Activated CD8-positive, alpha-beta T cell treated with anti-CD3 and anti-CD28 coated beads for 36 hours (primary cell): ENCODE measurements at places on chromosomes 7 and 10. TPM values are rescaled to one million over a fixed set of nuclear protein-coding genes. Genes with fewer than 3 reads are reported as not detected.

The TMEM273 gene
- total RNA-seq = 19.0 TPM

The FXYD4 gene
- not detected for total RNA-seq

- no peak for DNase-seq
- H3K36me3 ChIP-seq = no peaks in the 10 kb centered on the region
- no peaks in the 10 kb centered on the region for H3K4me1 ChIP-seq
- no peaks in the 10 kb centered on the region for H3K27me3 ChIP-seq
- H3K27ac ChIP-seq = no peak overlapping the region
- no peak overlapping the region for H3K4me3 ChIP-seq
Measured at GRCh38 chr10:15426558-15426957, 55.5 kb upstream of the FAM171A1 start.

The RBP3 gene
- not detected for total RNA-seq

DNA sequence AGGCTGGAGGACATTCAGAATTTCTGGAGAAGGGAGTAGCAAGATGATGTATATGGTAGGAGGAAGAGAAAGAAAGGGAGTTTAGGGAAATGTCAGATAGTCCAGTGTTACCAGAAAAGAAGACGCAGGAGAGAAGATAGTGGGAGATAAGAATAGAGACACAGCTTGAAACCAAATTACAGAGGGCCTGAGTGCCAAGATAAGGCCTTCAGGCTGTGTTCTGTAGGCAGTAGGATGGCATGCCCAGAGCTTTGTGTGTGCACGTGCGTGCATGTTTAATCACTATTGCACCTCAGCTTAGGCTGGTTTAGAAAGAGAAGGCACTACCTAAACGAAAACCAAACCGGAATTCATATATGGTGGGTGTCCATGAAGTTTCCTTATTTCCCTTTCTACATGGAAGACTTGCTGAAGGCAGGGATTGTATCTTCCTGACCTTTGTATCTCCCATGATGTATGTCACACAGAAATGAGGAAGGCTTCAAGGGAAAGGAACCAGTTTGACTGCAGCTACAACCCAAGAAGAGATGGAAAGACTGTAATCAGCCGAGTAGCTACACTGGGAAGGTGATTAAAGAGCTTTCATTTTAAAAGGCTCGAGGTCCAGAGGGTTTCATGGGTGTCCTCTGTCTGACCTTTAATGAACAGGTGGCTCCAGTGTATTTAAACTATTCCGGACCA is 35.8 kb upstream of the BHLHA15 start:
- H3K27ac ChIP-seq = no peak overlapping the region
- H3K4me1 ChIP-seq = no peaks in the 10 kb centered on the region
- H3K36me3 ChIP-seq = peaks cover 6% of the 10 kb centered on the region
- no peak overlapping the region for H3K4me3 ChIP-seq
- H3K27me3 ChIP-seq = no peaks in the 10 kb centered on the region
- no peak for DNase-seq

DNA sequence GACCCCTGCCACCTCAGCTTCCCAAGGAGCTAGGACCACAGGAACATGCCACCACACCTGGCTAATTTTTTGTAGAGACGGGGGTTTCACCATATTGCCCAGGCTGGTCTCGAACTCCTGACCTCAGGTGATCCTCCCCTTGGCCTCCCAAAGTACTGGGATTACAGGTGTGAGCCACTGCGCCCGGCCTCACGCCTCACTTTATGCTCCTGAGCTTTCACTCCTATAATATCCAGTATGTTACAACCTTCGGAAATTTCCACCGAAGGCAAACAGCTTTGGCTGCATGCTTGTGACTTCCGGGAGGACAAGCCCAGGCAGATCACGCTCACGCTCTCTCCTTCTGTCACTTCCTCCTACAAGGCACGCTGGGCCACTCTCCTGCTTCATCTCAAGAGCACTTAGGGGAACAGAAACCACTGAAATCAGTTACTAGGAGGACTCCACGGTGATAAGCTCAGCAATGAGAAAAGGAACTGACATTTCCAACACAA is 4.4 kb upstream of the MAD1L1 start:
- H3K36me3 ChIP-seq = peaks cover 42% of the 10 kb centered on the region
- H3K27me3 ChIP-seq = no peaks in the 10 kb centered on the region
- DNase-seq = no peak
- peak overlapping the region; percentile 59 for H3K27ac ChIP-seq
- H3K4me3 ChIP-seq = no peak overlapping the region
- H3K4me1 ChIP-seq = peaks cover 25% of the 10 kb centered on the region

The FEZF1 gene
- total RNA-seq = not detected

- H3K36me3 ChIP-seq = no peaks in the 10 kb centered on the region
- H3K4me1 ChIP-seq = no peaks in the 10 kb centered on the region
- DNase-seq = no peak
- H3K4me3 ChIP-seq = no peak overlapping the region
- no peaks in the 10 kb centered on the region for H3K27me3 ChIP-seq
Measured at GRCh38 chr7:122975341-122975740, 20.2 kb downstream of the TAS2R16 start.

- no peaks in the 10 kb centered on the region for H3K36me3 ChIP-seq
- no peak overlapping the region for H3K27ac ChIP-seq
- H3K27me3 ChIP-seq = peaks cover 1% of the 10 kb centered on the region
Measured at GRCh38 chr10:84294766-84295447, 33.5 kb upstream of the CCSER2 start.

The TMEM225B gene
- 0.92 TPM for total RNA-seq

The VPS37D gene
- 0.87 TPM for total RNA-seq

DNA sequence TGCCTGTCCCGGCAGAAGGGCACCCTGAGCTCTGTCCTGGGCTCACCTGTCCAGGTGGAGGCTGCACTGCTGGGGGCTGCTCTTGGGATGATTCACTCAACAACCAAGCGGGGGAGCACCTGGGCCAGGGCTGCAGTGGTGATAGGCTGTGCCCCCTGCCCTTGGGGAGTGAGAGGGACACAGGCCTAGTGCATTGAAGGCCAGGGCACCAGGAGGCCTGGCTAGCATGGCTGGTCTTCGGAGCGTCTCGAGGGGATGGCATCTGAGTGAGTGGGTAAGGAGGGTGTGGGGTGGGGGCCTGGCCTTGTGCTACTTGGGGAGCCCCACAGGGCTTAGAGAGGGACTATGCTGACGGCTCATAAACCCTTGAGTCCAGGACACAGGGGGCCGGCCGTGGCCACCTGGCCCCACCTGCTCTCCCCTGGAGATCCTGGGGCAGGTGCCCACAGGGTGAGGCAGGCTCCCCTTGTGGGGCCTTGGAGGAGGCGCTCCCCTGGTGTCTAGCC is 3.1 kb downstream of the PWWP2B start:
- H3K27me3 ChIP-seq = no peaks in the 10 kb centered on the region
- H3K27ac ChIP-seq = no peak overlapping the region
- no peak overlapping the region for H3K4me3 ChIP-seq
- H3K36me3 ChIP-seq = no peaks in the 10 kb centered on the region

- no peak overlapping the region for H3K27ac ChIP-seq
- no peak for DNase-seq
- H3K36me3 ChIP-seq = no peaks in the 10 kb centered on the region
- no peak overlapping the region for H3K4me3 ChIP-seq
- H3K27me3 ChIP-seq = peaks cover 4% of the 10 kb centered on the region
Measured at GRCh38 chr7:26460351-26461085, 168.9 kb downstream of the SNX10 start.

DNA sequence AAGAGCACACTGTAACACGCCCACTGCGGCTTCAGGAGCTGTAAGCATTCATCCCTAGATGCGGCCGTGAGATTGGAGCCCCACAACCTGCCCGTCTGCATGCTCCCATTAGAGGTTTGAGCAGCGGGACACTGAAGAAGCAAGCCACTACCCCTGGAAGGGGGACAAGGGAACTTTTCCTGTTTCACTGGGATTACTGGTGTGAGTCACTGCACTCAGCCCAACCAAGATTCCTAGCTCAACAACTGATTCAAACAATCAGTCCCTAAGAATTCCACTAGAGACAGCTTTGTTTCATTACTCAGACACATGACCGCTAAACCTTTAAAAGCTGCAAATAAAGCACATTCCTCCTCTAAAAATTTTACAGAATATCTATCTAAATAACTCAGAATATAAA is 69.8 kb downstream of the ORC5 start:
- no peak for DNase-seq
- H3K27me3 ChIP-seq = no peaks in the 10 kb centered on the region
- peaks cover 9% of the 10 kb centered on the region for H3K36me3 ChIP-seq
- no peak overlapping the region for H3K27ac ChIP-seq

DNA sequence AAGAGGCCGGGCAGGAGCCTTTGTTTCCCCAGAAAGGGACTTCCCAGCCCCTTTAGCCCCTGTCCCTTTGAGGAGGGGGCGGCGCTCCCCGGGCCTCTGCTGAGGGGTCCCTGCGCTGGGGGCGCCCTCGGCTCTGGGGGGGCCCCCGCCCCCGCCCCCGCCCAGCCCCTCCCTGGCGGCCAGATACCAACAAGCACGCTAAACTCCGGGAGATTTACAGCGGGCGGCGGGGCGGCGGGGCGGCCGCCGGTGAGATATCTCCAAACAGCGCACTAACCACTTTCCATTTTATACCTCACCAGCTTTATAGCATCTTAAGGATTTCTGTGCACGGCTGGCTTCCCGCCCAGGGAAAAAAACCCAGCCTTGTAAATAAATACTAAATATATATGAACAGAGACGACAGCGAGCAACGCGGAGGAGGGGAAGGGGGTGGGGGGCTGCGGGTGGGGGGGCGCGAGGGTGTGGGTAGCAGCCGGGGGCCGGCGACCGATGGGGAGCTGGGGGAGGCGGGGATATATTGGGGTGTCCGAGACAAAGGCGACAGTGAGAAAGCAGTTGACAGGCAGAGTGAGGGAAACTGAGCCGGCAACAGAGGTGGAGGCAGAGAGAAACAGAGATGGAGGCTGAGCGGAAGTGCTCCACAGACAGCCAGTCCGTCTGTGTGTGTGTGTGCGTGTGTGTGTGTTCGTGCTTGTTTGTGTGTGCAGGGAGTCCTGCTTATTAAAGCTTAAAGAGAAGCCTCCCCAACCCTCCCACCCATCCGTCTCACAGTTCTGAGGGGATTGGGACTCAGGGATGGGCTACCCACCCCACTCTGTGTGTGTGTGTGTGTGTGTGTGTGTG is 85.8 kb downstream of the HIF1AN start:
- H3K27ac ChIP-seq = no peak overlapping the region
- peak; percentile 59 for DNase-seq
- H3K4me3 ChIP-seq = peak overlapping the region; percentile 38
- H3K27me3 ChIP-seq = peaks cover 51% of the 10 kb centered on the region
- no peaks in the 10 kb centered on the region for H3K36me3 ChIP-seq

DNA sequence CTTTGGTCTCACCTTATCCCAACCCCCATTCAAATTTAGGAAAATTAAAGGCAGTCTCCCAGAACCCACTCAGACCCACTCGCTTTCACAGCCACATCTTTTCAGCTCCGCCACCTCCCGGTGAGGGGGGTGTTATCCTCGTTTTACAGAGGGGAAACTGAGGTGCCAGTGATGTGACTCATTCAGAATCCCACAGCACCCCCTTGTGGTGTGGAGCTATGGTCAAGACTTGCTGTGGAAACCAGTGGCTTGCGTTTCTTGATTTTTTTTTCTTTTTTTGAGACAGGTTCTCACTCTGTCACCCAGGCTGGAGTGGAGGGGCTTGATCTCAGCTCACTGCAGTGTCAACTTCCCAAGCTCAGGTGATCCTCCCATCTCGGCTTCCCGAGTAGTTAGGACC is 27.6 kb downstream of the SLC35G1 start:
- H3K36me3 ChIP-seq = no peaks in the 10 kb centered on the region
- DNase-seq = peak; percentile 44
- H3K27me3 ChIP-seq = no peaks in the 10 kb centered on the region

The LRGUK gene
- not detected for total RNA-seq

DNA sequence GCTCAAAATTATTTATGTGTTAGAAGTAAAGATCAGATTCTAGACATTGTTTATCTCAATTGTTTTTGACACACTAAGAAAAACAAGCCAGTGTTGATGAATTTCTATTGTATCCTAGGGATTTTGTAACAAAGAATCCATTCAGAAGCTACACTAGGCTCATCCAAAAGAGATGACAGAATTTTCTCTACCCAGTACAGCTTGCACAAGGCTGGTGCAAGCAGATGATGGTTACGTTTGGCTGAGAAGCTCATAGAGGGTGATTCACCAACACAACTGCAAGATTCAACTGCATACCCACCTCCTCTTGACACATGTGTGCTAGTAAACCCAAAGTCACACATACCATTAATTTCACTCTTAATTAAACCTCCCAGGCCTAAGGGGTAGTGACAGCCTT is 20.8 kb downstream of the GRM3 start:
- H3K4me1 ChIP-seq = no peaks in the 10 kb centered on the region
- no peaks in the 10 kb centered on the region for H3K27me3 ChIP-seq
- no peak overlapping the region for H3K4me3 ChIP-seq
- DNase-seq = no peak

The ELAPOR2 gene
- total RNA-seq = 3.1 TPM

GRCh38 chr10:42991442-42992098 is 85.3 kb upstream of the RET start:
- no peak overlapping the region for H3K27ac ChIP-seq
- no peaks in the 10 kb centered on the region for H3K27me3 ChIP-seq
- no peak overlapping the region for H3K4me3 ChIP-seq
- peaks cover 17% of the 10 kb centered on the region for H3K4me1 ChIP-seq

The PRSS37 gene
- total RNA-seq = not detected

The GRK5 gene
- total RNA-seq = 14.8 TPM

- H3K4me3 ChIP-seq = no peak overlapping the region
- peaks cover 35% of the 10 kb centered on the region for H3K4me1 ChIP-seq
- DNase-seq = peak; percentile 37
Measured at GRCh38 chr7:92797693-92798092, 38.7 kb downstream of the CDK6 start.

The EVX1 gene
- not detected for total RNA-seq

DNA sequence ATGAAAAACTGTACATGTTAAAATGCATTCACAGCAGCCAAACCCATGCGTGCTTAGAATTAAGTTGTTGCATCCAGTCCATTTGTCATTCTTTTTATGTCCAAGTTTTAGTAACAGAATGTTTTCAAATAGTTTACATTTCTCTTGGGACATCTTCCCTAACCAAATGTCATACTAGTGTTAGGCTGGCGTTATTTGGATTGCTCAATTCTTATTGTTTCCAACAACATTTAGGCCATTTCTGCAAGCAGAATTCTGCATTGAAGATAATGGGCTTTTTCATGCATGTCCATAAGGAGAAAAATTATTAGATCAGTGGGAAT is 203.0 kb downstream of the HIBADH start:
- H3K4me1 ChIP-seq = no peaks in the 10 kb centered on the region
- H3K36me3 ChIP-seq = no peaks in the 10 kb centered on the region
- no peak overlapping the region for H3K4me3 ChIP-seq
- no peak overlapping the region for H3K27ac ChIP-seq

DNA sequence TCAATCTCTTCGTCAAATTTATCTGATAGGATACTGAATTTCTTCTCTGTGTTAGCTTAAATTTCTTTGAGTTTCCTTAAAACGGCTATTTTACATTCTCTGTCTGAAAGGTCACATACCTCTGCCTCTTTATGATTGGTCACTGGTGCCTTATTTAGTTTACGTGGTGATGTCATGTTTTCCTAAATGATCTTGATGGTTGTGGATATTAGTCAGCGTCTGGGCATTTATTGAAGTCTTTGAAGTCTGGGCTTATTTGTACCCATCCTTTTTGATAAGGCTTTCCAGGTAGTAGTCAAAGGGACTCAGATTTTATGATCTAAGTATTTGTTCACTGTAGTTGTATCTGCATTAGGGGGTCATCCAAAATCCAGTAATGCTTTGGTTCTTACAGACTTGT is 1407.5 kb upstream of the LRRTM3 start:
- H3K27ac ChIP-seq = no peak overlapping the region
- no peaks in the 10 kb centered on the region for H3K4me1 ChIP-seq
- no peak overlapping the region for H3K4me3 ChIP-seq
- H3K27me3 ChIP-seq = no peaks in the 10 kb centered on the region

- H3K27ac ChIP-seq = no peak overlapping the region
- H3K27me3 ChIP-seq = no peaks in the 10 kb centered on the region
- peaks cover 38% of the 10 kb centered on the region for H3K36me3 ChIP-seq
Measured at GRCh38 chr7:149431486-149432120, 29.3 kb downstream of the ZNF777 start.
